ENCODE measurements at places on chromosomes 16 and 17.

- no peak for DNase-seq
Observed at GRCh38 chr17:65848751-65849150, 287.3 kb upstream of the AXIN2 start.

DNA sequence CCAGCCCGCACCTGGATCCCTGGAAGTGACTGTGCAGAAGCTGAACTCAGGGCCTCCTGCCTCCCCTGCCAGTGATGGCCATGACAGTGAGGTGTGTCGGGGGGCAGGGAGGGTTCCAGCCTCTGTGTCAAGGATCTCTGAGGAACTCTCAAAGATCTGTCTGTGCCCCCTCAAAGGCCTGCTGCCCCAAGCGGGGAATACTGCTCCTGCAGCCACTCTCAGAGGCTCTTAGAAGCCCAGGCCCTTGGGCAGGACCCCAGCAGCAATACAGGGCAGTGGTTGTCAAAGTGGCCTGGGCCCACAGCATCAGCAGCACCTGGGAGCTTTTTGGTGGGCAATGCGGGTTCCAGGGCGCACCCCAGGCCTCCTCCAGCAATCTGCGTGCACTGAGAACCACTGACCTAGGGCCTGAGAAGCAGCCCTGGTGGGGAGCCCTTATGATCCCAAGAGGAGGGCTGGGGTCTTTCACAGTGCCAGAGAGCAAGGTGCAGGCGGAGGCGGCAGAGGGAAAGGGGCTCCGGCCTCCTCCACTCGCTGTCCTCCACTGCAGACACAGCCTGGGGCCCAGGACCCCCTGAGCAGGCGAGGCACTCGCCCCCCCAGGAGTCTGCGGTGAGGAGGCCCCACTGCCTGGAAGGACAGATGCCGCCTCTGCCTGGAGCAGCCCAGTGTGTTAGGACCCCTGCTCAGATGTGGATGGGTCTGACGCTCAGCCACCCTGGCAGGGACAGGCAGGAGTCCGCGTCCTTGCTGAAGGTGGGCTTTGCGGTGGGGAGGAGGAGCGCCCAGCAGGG, 42.1 kb downstream of the ENGASE start:
- no peak for DNase-seq

GRCh38 chr17:64608571-64608981, 53.5 kb downstream of the SMURF2 start:
- no peak for DNase-seq

DNA sequence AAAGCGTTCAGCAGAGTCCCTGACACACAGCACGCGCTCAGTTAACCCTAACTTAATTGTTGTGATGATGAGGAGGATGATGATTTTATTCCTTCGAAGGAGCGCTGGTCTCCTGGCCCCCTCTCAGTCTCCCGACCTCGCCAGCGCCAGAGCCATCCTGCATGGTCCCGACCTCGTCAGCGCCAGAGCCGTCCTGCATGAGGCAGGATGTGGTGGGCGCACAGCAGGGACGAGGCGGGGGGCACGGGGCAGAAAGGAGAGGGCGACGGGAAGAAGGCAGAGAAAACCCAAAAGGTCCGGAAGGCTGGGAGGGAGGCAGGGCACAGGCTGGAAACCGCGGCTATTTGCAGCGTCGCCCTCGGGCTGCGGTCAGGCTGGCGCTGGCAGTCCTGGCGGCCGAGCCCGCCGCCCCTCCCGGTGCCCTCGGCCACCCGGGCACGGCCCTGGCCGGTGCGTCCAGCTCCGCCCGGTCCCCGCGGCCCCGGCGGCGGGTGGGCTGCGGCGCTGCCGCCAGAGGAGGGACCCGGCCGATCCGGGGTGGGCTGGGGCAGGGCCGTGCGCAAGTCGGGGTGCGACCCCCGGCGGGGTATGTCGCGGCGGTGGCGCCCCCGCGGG, 3.0 kb upstream of the TAC4 start:
- no peak for DNase-seq

DNA sequence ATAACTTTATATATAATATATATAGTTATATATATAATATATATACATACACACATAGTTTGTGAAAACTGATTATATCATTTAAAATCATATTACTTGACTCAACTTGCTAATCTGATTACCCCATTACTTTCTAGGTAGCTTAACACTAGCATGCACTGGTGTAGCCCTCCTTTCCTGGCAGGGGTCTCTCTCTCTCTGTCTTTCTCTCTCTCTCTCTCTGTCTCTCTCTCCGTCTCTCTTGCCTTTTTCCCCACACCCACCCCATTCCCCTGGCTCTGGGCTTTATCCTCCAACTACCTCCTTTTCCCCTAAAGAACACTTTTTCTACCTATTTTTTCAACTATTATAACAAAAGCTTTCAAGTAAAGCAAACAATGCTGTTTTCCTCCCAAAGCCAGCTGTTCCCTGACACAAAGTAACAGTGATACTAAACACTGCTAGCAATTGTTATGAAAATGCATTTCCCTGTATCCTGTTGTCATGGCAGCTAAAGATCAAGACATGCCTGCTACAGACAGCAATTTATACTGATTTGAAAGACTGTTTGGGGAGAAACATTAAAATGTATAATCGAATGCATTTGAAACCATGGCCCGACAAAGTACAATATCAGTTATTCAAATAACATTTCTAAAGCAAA, 89.4 kb downstream of the CHD9NB start:
- no peak for DNase-seq

Data from stimulated activated CD8-positive, alpha-beta memory T cell treated with anti-CD3 and anti-CD28 coated beads, Interleukin-7, amount 100 ng/mL, for 1 hour (primary cell).